ENCODE measurements at places on chromosomes 12 and 14. TPM values are rescaled to one million over a fixed set of nuclear protein-coding genes. Genes with fewer than 3 reads are reported as not detected.

GRCh38 chr14:95496111-95496681 lies 20.3 kb downstream of the SYNE3 start:
- H3K4me1 ChIP-seq: peaks cover 13% of the 10 kb centered on the region
- no peak for DNase-seq
- H3K4me3 ChIP-seq: no peak overlapping the region
- peak overlapping the region; percentile 26 for H3K27ac ChIP-seq
- H3K27me3 ChIP-seq: peaks cover 15% of the 10 kb centered on the region
- no peaks in the 10 kb centered on the region for H3K36me3 ChIP-seq

- no peak overlapping the region for H3K27ac ChIP-seq
- no peak overlapping the region for H3K4me3 ChIP-seq
- no peaks in the 10 kb centered on the region for H3K36me3 ChIP-seq
These were observed 166.5 kb upstream of the GSC start for GRCh38 chr14:94936401-94936892.

DNA sequence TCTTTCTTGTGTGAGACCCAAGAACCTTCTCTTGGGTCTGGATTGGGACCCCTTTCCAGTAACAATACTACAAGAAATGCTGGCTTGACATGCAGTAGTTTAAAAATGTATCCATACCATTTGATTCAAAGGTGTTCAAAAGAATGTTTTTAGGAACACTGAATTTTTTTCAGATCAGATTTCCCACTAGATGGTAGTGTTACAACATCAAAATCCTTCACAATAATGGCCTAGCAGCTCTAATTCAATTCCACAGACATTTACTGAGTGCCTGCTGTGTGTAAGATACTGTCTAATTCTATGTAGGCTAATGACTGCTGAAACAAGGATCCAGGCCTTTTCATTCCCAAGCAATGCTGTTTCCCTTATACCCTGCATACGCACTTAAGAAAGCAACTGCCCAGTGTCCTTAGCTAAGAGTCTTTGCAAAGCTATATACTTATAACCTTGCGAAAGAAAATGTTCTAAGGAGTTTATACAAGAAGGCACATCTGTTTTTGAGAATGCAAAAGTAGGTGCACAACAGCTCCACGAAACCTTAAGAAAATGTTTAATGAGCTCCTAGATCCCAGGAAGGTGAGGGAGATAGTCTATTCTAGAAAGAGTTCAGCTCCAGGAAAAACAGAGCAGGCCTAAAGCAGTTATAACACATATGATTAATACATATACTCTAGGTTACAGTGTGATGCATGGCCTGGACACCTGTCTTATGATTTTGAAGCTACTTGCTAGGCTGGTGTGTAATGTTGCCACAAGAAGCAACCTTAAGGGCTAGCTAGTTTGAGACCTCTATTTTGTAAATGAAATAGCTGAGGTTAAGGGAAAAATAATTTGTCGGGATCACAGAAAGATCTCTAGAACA lies 50.9 kb upstream of the PKP2 start:
- DNase-seq: no peak
- H3K36me3 ChIP-seq: no peaks in the 10 kb centered on the region
- no peak overlapping the region for H3K4me3 ChIP-seq
- H3K4me1 ChIP-seq: peaks cover 9% of the 10 kb centered on the region

DNA sequence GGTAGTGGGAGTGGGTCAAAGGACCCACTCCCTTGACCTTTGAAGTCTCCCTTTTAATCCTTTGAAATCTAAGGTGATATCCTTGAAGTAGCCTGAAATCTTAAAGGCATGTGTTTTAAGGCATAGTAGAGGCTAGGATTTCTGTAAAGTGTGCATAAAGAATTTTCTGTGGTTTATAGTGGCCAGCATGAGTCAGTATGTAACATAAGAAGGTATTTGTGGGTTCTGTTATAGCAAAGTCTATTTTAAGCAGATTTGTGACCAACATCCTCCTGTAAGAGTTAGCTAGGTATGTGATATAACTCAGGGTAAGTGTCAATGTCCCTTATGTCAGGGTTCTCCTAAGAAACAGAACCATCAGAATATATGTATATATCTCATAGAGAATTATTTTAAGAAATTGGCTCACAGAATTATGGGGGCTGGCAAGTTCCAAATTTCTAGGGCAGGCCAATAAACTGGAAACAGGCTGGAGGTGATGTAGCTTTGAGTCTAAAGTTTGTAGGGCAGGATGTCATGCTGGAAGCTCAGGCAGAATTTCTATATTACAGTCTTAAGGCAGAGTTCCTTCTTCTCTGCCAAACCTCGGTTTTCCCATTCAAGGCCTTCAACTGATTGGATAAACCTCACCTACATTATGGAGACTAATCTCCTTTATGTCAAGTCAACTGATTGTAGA lies 18.7 kb upstream of the EPYC start:
- H3K27me3 ChIP-seq: no peaks in the 10 kb centered on the region
- no peaks in the 10 kb centered on the region for H3K36me3 ChIP-seq
- no peak overlapping the region for H3K27ac ChIP-seq
- H3K4me3 ChIP-seq: no peak overlapping the region
- no peak for DNase-seq
- no peaks in the 10 kb centered on the region for H3K4me1 ChIP-seq

- peaks cover 10% of the 10 kb centered on the region for H3K36me3 ChIP-seq
- no peaks in the 10 kb centered on the region for H3K4me1 ChIP-seq
- no peak overlapping the region for H3K4me3 ChIP-seq
These were observed 9.2 kb downstream of the NDUFA12 start for GRCh38 chr12:94994312-94994711.

DNA sequence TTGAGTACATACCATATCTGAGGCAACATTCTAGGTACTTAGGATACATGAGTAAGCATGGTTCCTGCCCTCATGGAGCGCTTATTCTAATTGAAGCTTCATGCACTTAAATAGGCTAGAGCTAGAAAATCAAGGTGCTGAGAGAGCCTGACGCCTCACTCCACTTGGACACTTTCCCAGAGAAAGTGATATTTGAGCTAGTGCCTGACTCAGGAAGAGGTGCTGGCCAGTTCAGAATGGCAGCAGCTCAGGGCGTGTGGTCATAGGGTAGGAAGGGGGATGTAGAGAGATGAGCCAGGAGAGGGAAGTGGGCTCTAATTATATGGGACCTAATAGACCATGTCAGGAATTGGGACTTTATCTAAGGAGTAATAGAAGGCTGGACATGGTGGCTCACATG lies 33.3 kb downstream of the TULP3 start:
- H3K27ac ChIP-seq: no peak overlapping the region
- no peak overlapping the region for H3K4me3 ChIP-seq
- H3K36me3 ChIP-seq: peaks cover 26% of the 10 kb centered on the region
- no peaks in the 10 kb centered on the region for H3K4me1 ChIP-seq
- no peaks in the 10 kb centered on the region for H3K27me3 ChIP-seq

GRCh38 chr12:91053951-91054715 lies 3.7 kb downstream of the KERA start:
- no peak overlapping the region for H3K4me3 ChIP-seq
- DNase-seq: no peak
- no peaks in the 10 kb centered on the region for H3K27me3 ChIP-seq

The SERPINA1 gene
- 431 TPM for total RNA-seq

The NEUROD4 gene
- not detected for total RNA-seq

The REM2 gene
- total RNA-seq: 11.3 TPM

The SPTB gene
- total RNA-seq: 1.7 TPM

The ASB2 gene
- total RNA-seq: not detected

The ZNF384 gene
- 159 TPM for total RNA-seq

Data from progenitor cell of endocrine pancreas (in vitro differentiated cells).